Cerebellar cortex (tissue), 1 donor: ENCODE measurements at places on chromosomes 13 and 19.
A peak's percentile ranks its signal among the peaks of the same experiment; 100 is the strongest.

DNA sequence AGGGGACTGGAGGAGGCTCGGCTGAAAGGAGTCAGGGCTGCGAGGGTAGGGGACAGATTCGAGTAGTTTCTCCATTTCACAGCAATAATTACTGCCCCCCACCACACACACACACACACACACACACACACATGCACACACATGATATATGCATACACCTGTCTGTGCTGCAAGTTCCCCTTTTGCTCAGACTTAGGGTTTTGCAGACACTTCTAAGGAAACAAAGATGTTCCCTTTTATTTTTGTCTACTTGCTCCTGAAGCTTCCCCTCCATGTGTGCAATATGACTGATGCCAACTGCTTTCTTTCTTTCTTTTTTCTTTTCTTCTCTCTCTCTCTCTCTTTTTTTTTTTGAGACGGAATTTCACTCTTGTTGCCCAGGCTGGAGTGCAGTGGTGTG, 13.4 kb downstream of the MBD3L2B start:
- no peak for DNase-seq

- no peak for DNase-seq
These were observed 17.0 kb upstream of the SIGLEC10 start for GRCh38 chr19:51434456-51434855.

DNA sequence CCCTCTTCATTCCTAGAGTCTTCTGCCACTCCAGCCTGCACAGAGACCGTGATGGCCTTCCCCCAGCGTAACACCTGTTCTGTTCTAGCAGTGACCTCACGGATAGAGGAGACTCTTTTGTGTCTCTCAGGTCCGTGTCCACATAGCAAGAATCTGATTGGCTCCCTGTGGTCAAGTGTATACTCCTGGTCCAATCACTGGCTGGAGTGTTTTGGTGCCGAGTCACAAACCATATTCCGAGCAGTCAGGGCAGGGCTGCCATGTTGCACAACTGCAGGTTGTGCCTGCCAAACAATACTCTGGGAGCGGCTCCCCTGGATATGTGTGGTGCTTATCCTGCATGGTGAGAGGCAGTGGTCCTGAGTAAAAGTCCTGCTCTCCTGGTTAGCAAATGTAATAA, 402.4 kb downstream of the KCNRG start:
- no peak for DNase-seq

DNA sequence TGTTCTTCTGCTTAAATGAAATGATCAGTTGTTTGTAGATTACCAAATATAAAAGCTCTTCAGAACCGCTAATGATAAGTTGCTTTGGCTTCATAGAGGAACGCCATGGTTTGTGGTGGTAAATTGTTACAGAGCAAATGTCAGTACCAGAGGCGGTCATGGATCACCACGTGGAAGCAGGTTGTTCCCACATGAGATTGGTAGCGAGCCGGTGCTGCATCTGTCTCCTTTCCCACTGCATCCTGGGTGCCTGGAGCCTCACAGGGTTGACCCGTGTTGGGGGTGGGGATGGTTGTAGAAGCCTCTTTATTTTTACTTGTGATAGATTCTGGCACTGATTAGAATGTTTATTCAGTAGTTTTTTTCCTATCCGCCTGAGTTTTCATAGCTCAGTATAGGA, 14.7 kb downstream of the GARRE1 start:
- no peak for DNase-seq

DNA sequence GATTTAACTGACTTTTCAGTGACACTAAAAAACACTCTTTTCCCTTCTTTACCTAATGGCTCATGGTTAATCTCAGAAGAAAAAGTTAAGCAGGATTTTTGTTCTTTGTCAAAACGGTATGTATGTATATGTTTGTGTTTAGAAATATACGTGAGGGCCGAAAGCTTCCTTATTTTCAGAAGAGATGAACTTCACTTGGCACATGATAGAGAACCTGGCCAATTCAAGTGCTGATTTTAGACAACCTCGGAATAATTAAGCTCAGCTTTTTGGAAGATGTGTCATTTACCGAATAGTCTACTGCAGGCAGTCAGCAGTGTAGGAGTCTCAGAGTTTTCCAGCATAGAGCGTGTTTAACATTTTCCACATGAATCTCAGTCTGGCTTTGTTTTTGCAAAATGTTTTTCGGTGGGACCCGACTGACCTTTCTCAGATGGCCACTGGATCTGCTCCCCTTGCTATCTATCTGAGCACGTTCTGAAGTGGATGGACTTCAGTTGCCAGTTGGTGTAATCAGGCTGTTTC, 4.6 kb downstream of the RNASEH2B start:
- no peak for DNase-seq

DNA sequence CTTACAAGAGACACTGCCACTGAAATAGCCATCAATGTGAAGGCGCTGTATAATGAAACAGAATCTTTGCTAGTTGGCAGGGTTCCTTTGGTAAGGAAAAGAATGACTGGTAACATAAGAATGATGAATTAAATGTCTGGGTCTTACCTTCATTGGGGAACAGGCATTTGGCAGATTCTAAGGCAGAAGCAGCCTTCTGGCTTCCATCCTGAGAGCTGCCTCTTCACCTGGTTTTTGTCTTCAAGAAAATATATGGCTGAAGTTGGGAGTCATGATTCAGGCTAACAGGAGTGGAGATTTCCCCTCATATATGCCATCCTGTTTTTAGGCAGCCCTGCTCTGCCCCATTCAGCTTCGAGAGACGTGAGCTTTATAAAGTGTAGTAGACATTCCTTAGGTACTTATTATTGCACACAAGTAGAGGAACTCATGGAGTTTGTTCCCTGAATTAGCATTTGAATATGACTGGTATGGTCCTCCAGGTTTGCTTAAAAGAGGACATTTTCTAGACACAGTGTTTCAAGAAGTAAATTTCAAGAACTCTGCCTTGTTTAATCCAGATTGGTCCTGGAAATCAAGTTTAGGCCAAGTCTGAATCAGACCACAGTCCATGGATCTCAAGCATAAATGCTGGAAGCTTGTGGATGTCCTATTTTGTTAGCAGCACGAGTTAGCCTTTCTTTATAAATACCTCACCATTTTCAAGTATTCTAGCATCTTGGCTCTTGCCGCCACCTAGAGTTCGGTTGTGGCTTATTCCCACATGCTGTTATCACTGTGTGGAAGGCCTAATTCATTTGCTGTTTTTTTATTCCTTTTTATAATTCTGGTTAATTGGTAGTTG, 56.2 kb upstream of the AKAP11 start:
- DNase-seq, result peak; percentile 70

DNA sequence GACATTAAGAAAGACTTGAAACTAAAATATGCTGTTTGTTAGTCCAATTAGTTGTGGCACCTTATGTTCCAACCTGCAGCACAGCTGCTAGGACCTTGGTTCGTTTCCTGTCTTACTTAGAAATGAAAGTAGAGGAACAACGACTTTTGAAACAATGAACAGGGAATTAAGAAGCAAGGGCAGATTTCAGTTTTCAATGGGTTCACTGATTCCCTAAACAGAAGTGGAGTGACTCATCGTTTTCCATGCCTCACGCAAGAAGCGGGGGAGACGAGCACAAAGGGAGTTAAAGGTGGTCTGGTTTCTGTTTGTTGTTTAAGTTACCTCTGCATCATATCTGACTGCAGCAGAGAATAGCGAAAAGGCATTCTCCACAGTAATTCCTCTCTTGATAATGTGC, 44.8 kb downstream of the PHF11 start:
- no peak for DNase-seq

- DNase-seq, result no peak
These were observed 21.3 kb downstream of the MBD3L2B start for GRCh38 chr19:6999933-7000332.

DNA sequence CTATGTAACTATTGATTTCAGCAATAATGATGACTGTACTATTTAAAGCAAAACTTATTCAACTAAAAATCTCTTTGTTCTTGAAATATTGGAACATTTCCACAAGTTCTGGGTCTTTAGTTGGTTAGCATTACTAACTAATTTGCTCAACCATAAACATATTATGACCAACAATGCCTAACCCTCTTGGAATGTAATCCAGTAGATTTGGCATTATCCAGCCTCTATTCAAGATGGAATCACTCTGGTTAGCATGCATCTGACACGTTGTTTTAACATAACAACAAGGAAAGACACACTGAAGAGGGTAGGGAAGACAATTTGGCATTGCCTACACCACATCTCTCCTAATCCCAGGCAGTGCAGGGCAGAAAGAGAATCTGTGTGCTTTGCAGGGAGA, 941.3 kb upstream of the PCDH20 start:
- no peak for DNase-seq

DNA sequence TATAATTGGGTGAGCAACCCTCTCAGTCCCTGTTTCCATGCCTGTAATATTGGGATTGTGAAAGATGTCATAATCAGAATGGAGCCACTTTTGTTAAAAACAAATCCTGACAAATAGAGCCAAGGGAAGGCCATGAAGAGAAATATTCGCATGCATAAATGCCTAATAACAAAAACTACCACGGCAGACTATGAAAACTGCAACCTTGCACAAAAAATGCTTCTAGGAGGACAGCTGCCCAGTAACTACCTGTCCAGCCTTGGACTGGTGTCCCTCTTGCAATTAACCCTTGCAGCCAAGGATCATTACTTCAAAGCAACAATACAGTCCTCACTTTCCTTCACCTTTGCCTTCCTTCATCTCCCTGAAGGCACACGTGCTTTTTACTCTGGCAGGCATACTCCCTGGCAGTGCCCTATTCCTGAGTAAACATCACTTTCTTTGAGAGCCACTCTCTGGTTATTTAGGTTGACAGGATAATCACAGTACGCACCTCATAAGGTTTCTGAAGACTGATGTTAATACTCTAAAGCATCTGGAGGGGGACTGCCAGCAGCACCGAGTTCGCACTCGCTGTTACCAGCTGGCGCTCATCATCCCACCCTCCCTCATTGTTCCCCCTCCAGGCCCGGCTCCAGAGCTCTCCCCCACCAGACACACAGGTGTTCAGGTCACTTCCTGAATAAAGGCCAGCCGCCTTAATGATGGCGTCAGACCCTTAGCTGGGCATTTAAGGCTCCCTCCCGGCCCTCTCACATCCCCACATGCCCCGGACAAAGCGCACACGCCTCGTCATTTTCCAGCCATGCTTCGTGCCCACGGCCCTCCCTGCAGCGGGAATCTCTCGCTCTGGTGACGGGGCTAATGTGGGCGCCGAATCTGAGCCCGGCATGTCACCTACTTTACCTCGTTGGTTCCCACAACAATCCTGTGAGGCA, 57.3 kb downstream of the CDADC1 start:
- no peak for DNase-seq

DNA sequence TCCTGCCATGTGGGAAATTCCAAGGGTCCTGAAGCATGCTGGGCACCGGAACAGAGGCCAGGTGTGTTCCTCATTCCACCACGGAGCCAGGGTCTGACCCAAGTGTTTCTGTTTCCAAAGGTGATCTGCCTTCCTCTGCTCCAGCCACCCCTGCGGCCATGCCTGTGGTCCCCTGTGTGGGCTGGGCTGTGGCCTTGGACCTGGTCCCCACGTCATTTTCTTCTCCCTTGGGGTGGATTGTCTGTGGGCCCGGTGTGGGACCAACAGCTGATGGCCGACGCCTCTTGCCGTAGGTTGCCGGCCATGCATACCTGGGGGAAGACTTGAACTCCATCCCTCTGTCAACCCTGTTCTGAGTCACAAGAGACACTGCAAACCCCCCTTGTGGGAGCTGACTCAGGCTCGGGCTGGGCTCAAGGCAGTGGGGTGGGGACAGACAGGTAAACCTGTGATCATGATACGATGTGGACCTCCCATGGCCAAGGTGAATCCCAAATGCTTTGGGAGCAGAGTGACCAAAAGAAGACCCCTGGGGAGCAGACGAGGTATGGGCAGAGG, 35.0 kb downstream of the ATP11A start:
- no peak for DNase-seq

DNA sequence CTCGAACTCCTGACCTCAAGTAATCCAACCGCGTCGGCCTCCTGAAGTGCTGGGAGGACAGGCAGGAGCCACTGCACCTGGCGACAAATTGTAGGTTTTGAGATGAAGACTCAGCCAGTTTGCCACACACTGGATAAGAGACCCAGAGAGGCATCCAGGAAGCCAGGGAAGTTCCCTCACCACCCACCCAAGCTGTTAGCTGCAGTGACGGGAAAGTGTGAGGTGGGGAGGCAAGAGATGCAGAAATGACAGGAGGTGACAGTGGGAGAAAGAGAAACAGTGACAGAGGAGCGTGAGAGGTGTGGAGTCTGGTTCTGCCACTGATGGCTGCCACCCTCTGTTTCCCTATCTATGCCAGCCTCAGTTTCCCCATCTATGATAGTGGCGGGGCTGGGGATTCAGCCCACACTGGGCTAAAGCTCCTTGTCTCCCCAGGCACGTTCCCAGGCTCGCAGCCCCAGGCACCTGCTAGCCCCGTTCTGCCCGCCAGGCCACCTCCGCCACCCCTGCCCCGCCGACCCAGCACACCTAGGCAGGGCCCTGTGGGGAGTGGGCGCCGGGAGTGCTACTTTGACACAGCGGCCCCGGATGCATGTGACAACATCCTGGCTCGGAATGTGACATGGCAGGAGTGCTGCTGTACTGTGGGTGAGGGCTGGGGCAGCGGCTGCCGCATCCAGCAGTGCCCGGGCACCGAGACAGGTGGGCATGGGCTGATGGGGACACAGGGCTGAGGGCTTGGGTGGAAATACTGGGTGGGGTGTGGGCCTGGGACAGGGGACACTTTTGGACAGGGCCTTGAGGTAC, 21.0 kb downstream of the LTBP4 start:
- no peak for DNase-seq

DNA sequence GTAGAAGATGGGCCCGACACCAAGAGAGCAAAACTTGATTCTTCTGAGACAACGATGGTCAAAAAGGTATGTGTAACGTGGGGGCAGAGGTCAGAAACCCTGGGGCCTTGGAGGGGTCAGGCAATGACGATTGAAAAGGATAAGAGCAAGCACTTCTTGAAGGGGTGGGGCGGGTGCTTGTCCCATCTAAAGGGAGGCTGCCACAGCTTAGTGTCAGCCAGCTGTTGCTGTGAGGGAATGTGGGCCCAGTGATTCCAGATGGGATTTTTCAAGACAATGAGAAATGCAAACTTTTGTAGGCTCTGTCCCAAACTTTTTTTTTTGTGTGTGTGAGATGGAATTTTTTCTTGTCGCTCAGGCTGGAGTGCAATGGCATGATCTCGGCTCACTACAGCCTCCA, 24.5 kb downstream of the SAE1 start:
- no peak for DNase-seq

DNA sequence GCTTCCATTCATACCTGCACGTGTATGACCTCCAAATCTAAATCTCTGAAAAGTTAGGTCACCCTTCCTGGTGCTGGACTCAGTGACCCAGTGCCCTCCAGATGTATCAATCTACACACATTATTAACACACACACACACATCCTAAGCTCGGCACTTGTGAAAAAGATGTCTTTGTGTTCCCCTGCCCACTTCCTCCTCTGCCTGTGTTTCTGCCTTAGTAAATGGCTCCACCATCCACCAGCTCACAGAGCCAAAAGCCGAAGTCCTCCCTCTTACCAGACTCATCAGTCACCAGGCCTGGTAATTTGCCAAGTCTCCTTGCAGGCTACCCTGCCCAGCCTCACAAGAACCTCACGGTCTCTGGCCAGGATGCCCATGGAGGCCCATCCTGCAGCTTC, 131.5 kb downstream of the SHISA2 start:
- DNase-seq, result no peak
